ENCODE measurements at places on chromosomes 2 and 18.
A peak's percentile ranks its signal among the peaks of the same experiment; 100 is the strongest.

- DNase-seq: no peak
Observed at GRCh38 chr2:11370377-11371091, 26.1 kb upstream of the ROCK2 start.

DNA sequence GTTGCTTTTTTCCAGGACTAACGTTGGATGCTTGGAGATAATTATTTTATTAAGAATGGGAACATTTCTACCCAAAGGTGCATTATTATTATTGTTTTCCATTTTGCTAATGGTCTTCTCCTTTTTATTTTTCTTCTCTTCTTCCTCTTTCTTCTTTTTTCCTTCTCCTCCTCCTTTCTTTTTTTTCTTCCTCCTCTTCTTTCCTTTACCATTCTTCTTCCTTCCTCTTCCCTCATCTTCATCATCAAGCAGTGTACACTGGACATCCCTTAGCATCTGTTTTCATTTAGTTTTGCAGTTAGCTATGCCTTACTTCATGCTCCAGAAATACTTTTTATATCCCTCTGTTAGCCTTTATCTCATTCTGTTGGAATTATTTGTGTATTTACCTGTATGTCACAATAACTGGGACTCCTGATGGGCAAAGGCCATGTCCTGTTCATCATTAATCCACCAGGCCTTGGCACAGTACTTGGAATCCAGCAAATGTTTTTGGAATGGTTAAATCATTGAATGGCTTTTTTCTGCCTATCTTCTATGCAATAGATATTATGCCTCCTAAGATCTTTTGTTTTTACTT is 162.7 kb downstream of the CAMKMT start:
- DNase-seq: no peak

DNA sequence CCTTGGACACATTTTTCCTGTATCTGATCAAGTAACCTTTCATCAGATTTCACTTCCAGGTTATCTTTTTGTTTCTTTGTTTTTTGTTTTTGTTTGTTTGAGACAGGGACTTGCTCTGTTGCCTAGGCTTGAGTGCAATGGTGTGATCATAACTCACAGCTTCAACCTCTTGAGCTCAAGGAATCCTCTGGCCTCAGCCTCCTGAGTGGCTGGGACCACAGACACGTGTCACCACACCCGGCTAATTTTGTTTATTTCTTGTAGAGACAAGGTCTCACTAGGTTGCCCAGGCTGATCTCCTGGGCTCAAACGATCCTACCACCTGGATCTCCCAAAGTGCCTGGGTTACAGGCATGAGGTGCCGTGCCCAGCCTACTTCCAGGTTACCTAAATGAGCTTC is 124.9 kb downstream of the L3MBTL4 start:
- no peak for DNase-seq

GRCh38 chr2:40412456-40412855 is 39.4 kb downstream of the SLC8A1 start:
- DNase-seq: peak; percentile 46

- no peak for DNase-seq
Observed at GRCh38 chr2:222938327-222938726, 77.5 kb downstream of the ACSL3 start.

- no peak for DNase-seq
Observed at GRCh38 chr2:234843411-234843810, 108.4 kb upstream of the SH3BP4 start.

- DNase-seq: no peak
Observed at GRCh38 chr18:32326450-32327308, 136.8 kb downstream of the MEP1B start.

- DNase-seq: no peak
Observed at GRCh38 chr2:118686346-118686745, 161.1 kb downstream of the EN1 start.

GRCh38 chr2:208040199-208041171 is 15.2 kb upstream of the PLEKHM3 start:
- peak; percentile 57 for DNase-seq

GRCh38 chr18:63148449-63149301 is 170.9 kb downstream of the BCL2 start:
- DNase-seq: no peak

DNA sequence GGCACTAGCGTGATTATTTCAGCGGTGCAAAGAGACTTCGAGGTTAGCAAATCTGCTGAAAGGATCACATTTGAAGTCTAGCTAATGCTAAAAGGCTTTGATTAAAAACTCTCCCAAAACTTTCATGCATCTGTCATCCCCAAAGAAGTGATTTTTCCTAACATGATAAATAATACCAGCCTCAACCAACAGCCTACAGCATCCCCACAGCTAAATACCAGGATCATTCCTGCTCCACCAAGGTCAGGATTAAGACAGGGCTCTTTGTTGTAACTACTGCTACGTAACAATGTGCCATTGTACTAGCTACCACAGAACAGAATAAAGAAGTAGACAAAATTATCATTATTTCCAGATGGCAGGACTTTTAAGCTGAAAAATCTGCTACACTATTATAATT is 1.6 kb downstream of the OR6B3 start:
- DNase-seq: no peak

GRCh38 chr18:23887493-23887892 is 127.1 kb upstream of the TTC39C start:
- no peak for DNase-seq

DNA sequence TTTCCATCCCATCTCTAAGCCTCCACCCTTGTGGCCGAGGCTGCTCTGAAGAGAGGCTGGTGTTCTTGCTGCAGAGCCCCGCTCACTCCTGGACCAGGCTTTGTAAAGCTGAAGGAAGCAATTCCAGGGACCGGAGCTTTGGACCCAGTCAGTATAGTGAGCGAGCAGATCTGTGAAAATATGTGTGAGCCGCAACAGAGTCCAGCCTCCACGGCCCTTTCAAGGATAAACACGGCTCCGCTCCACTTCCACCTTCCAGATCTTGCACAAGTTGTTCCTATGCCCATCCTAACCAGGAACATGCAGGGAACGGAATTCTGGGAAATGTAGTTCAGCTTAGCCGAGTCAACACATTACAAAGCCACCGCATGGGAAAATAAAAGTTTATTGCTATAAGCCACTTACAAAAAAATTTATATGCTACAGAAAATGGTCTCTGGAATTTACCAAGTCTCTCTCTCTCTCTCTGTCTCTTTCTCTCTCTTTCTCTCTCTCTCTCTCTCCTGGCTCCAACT is 151.7 kb upstream of the ZNF521 start:
- peak; percentile 11 for DNase-seq

DNA sequence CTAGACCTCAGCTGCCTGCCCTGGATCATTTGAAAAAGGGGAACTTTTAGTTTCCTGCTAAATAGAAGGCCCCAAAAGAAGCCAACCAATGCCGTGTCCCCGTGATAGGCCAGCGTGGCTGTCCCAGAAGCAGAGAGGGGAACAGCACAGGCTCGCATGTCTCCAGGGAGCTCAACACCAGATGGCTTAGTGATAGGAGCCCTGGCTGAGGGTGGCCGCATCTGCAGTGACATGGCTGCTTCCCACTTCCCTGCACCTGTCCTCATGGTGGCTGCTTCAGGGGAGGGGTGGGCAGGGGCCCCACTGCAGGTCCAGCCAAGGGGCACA is 79.6 kb downstream of the MBP start:
- DNase-seq: no peak

GRCh38 chr18:32301976-32302743 is 112.3 kb downstream of the MEP1B start:
- no peak for DNase-seq

- DNase-seq: no peak
Observed at GRCh38 chr2:220104871-220105351, 477.5 kb downstream of the SLC4A3 start.

- DNase-seq: no peak
Observed at GRCh38 chr2:16149349-16150243, 209.2 kb downstream of the MYCN start.

DNA sequence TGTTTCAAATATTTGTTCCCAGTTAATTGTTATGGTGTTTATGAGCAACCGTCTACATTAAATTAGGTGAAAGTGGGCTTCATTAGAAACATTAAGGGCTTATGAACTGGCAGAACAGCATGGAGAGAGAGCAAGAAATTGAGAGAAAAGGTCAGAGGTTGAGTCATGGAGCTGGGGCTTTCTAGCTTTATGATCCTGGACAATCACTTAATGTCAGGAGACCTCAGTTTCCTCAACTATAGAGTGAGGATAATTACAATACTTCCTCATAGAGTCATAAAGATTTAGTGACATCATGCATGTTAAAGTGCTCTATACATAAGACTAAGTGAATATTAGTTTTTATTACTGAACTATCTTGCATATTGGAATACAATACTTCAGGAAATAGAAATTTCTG is 83.9 kb downstream of the PLCL1 start:
- DNase-seq: no peak

DNA sequence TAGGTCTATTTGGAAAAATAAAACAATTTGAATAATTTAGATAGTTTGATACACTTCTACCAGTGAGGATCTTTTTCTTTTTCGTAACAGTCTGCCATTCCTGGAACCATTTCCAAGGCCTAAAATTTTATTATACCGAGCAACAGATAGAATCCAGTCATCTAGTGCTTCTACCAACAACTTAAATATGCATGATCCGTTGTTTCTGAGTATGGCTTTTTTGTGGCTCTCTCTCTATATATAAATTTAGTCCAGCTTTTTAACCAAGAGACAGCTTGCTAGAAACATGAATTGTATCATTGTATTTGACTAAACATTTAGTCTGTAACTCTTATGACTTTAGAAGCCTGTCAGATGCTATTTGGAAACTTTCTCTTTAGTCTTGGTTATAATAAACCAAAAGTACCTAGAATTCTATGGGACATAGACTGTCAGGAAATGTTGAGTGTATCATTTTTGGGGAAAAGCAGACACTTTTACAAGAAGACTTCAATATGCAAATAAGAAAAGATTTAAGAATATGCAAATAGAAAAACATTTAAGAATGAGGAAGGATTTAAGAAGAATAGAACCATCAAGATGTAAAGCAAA is 161.4 kb downstream of the ZEB2 start:
- DNase-seq: no peak

DNA sequence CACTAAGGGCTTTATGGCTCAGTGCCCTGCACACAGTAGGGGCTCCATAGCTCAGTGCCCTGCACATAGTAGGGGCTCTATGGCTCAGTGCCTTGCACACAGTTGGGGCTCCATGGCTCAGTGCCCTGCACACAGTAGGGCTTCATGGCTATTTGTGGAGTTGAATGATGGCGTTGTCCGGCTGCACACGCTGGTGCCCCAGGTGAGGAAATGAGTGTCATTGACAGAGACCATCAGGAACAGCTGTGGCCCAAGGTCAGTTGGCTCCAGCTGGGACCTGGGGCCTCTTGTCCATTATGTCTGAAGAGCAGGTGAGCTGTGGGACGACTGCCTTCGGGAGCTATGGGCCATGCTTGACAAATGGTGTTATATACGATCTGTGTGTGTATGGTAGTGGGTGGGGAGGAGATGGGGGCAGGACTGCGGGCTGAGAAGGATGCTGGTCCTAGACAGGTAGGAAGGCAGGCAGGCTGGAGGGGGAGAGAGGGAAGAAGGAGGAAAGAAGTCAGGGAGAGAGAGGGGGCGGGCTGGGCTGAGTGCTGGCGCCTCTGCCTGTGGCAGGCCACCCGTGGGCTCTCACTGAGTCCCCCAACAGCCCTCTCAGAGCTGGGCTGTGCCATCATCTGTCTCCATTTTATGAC is 130.6 kb downstream of the CLIP4 start:
- DNase-seq: no peak

GRCh38 chr2:30255466-30256408 is 24.4 kb downstream of the LBH start:
- no peak for DNase-seq

GRCh38 chr18:23306822-23307221 is 146.3 kb upstream of the RIOK3 start:
- no peak for DNase-seq

DNA sequence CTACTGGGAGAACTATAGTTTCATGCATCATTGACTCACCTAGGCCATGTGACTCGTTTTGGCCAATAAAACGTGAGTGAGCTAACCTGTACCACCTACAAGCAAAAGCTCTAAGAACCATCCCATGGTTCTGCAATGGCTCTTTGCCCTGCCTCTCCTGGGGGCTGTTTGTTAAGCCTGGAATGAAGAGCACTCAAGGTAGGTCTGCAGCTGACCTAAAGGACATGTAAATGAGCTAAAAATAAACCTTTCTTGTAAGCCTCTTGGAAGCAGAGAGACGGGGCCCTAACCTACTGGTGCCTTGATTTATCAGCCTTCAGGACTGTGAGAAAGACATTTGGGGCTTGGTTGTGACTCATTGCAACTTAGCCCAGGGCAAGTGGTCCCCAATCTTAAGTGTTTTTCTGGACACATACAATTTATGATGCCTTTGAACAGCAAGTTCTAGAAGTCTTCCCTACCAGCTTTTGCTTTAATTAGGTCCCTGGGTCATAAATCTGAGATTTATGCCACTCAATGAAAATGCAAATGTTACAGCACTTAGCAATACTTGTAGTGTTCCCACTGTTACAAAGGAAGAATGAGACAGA is 107.4 kb downstream of the OSBPL6 start:
- no peak for DNase-seq

DNA sequence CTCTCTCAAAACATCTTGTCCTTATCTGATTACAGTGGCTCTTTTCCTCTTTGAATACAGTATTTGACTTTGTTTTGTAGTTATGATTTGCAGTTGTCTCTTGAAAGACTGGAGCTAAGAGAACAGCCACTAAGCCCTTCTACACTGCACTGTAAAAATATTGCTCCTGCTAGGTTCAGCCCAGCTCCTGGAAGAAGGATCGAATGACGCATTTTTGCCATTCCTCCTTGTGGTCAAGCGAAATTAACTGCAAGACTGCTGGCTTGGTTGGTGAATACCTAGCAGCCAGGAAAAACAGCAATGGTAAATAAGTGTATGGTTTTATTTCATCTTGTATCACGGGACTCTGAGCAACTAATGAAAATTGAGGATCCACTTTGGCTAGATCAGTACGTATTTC is 407.8 kb upstream of the CDH2 start:
- no peak for DNase-seq

GRCh38 chr2:176109192-176109901 is 2.3 kb downstream of the HOXD11 start:
- no peak for DNase-seq

GRCh38 chr2:165294912-165295311 is 55.7 kb downstream of the SCN2A start:
- DNase-seq: no peak

GRCh38 chr2:218329027-218329825 is 27.4 kb upstream of the CATIP start:
- DNase-seq: no peak

- DNase-seq: no peak
Observed at GRCh38 chr2:43367012-43367782, 140.8 kb upstream of the ZFP36L2 start.

DNA sequence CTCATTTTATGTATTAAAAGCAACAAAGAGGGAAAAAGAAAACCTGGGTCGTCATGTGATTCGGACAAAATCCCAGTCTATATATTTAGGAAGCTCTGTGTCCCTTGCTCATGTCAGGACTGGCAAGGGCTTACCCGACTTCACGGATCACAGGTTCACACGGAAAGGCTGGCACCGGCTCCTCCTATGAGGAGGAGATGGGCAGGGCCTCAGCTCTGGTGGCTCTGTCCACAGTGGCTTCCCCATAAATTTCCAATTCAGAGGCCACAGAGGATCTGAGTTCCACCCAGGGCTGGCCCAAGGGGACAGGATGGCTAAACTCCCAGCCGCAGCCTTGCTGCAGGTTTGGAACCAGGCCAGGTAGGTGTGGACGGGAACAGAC is 186.8 kb downstream of the BCL2 start:
- DNase-seq: no peak
